ENCODE measurements at places on chromosomes 12 and 14. TPM values are rescaled to one million over a fixed set of nuclear protein-coding genes. Genes with fewer than 3 reads are reported as not detected.

DNA sequence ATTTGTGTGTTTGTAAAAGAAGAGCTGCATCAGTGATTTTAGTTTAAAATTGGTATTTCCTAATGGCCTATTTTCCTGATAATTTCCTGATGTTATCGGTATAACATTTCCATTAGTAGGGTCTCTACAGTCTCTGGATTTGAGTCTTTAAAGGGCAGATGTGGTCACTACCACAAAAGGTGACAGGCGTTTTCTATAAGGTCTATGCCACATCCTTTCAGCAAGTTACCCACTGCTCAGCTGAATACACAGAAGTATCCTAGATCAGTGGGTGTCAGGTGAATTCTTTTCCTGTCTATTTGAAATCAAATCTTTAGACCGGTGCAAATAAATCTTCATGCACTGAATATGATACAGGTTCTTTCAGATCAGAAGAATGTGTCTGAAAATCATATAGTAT is 90.2 kb downstream of the LIN7A start:
- no peak for ATAC-seq

Gene FAIM2
- total RNA-seq = 0.04 TPM

- no peak for ATAC-seq
These were observed 41.4 kb upstream of the TUNAR start for GRCh38 chr14:95835121-95835730.

DNA sequence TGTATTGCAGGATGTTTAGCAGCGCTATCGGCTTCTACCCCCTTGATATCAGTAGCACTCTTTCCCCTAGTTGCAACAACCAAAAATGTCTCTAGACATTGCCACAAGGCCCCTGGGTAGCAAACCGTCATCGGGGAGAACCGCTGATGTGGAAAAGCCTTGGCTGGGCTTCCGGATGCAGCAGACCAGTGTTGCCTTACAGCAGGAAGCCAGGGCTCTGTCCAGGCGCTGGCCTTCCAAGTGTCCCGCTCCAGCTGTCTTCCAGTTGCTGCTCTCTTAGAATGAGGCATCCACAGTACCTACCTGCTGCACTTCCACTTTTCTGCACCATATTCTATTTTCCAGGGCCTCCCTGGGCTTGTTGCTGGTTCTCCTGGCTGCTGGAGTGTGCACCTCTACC is 22.6 kb upstream of the SLC10A1 start:
- no peak for ATAC-seq

Gene CD27
- 0.40 TPM for total RNA-seq

Gene SMCO2
- 0.76 TPM for total RNA-seq

DNA sequence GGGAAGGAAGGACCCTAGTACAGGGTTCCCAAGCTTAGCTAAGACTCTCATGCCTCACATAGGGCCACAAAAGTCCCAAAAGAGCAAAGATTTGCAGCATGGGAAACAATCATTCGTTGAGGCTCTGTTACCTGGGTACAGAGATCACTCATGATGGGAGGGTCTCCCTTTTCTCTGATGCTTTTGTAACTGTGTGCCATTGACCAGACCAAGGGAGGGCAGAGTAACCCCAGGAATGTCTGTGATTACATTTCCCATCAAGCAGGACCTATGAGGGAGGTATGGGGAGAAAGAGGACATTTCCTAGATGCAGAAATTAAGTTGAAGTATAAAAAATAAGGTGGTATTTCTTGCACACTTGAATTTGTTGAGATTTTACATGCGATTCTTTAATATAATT is 16.4 kb upstream of the DLGAP5 start:
- no peak for ATAC-seq

Gene ATF7IP
- 55.0 TPM for total RNA-seq

GRCh38 chr14:56664811-56665421 is 85.3 kb downstream of the TMEM260 start:
- no peak for ATAC-seq

DNA sequence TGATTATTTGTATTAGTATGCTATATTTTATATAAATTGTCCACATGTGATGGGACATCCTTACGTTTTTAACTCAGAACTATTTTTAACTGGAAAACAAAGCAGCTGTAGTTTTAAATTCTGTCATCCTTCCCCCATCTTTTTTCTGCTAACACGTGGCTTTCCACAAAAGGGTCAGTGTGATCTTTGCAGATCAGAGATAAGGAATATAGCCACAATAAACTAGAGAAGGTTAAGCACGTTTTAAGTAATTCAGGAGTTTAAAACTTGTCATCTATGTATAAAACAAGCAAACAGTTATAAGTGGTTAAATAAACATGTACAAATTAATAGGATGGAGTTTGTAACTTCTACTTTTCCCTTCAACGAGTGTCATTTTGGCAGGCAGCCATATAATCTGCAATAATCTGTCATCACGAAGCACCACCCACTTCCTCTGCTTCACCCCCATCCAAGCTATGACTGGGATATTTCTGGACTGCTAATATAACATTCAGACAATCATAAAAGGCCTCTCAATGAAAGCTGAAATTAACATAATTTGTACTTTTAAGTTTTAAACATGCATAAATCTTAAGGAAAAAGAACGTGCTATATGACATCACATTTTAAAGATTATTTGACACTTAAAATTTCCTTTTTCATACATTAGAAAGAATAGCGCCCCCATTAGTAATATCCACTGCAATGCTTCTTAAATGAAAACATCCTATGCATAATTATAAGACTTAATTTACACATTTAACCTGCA is 15.3 kb downstream of the TAOK3 start:
- no peak for ATAC-seq

Gene IL22
- total RNA-seq = 0.44 TPM

Gene ZNF891
- total RNA-seq = 0.64 TPM

GRCh38 chr14:32567543-32568384 is 238.7 kb downstream of the AKAP6 start:
- no peak for ATAC-seq

Gene PTPRB
- 5.1 TPM for total RNA-seq

DNA sequence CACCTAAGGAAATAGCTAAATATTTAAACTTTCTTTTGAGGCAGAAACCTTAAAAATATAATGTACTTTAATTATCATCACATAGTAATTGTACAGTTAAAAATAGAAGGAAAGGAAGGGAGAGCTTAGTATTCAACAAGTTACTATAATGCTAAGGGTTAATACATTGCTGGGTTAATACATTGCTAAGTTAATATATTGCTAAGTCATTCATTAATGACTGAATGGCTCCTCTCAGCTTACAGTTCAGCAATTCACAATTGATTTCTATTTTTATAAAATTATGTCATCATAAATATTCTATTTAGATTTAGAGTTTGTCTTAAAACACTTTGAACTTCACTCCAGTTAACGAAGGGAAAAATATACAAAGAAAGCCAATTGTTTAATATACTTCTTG is 207.9 kb downstream of the BMP4 start:
- no peak for ATAC-seq

DNA sequence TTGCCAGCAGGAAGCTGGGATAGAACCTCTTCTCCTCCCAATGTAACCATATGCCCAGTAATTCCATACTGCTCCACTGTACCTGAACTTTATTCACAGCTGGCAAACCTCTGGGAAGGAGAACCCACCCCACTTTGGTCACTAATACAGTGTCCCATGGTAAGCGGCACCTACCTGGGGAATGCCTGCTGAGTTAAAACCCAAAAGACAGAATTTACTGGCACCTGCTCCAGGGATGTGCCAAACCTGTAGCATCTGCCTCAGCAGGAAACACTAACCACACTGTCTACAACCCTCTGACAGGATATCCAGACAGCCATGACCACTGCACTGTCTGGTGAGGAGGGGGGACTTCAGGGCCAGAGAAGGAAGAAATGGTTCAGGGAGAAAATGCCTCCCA is 26.6 kb downstream of the DDX24 start:
- ATAC-seq = no peak

GRCh38 chr14:93078870-93079269 is 36.9 kb downstream of the ITPK1 start:
- ATAC-seq = no peak

- ATAC-seq = peak; percentile 27
These were observed 283 bp downstream of the VIPAS39 start for GRCh38 chr14:77457115-77457521.

GRCh38 chr14:31025367-31026076 is at the start of gene AP4S1:
Gene AP4S1 (plus strand): TSS chr14:31025649. CDS start chr14:31066197, 40,548 bp downstream.
- ATAC-seq = peak; percentile 34

DNA sequence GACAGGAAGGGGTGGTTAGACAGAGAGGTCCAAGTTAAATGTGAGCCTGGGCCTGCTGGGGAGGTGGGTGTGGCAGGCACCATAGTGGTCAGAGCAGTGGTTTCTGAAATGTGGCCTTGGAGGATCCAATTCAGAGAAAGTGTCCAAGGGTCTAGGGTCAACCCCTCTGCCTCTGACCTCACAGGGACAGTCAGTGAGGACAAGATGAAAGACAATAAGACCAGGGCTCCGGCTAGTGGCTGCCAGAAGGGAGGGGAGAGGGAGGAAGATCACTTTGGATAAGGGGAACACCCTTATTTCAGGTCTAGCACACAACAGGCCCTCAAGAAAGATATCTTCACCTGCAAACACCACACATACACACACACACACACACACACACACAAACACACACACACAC is 335.1 kb downstream of the MED13L start:
- ATAC-seq = no peak

Gene C14orf39
- not detected for total RNA-seq

DNA sequence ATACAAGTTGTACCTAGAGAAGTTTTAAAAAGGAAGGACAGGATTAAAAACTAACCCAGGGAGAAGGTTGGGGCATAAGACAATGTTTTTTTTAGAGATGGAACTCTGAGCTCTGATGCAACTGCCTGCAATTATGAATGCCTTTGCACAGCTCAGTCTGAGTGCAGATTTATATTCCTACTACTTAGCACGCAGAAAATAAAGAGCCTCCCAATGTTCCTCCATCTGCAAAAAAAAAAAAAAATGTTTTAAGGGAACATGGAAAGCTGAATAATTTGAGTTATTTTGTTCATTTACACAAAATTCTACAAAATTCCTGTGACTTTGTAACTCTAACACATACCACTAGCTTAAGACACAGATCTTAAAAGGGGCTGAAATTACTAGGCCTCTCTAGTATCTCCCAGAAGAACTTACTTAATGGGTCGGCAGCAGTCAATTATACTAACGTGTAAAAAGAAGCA is 15.7 kb downstream of the CLIP1 start:
- no peak for ATAC-seq

GRCh38 chr12:109770104-109770860 is 56.7 kb downstream of the FAM222A start:
- no peak for ATAC-seq

Gene NOXRED1
- total RNA-seq = not detected

Gene RNASE2
- not detected for total RNA-seq

DNA sequence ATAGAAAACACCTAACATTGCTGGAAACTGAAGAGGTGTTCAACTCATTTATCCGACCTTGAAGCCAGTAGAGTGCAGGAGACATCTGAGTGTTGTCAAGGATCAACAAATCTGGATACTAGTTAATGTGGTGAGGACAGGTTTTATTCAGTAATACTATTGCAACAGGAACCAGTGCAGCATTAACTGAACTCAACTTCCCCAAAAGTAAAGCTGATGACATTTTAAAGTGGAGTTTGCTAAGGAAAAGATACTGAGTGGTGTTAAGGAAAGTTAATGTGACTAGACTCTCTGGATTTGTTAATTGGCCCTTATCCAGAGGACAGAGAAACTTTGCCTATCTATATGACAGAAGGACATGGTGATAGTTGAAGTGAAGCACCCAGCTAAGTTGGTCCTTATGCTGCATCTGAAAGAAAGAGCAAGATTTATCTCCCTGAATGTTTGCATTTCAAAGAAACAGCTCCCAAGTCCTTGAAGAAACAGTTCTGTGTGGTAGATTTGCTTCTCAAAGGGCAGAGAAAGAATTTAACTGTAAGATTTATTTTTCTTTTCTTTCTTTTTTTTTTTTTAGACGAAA is 1.2 kb upstream of the CLEC7A start:
- no peak for ATAC-seq

DNA sequence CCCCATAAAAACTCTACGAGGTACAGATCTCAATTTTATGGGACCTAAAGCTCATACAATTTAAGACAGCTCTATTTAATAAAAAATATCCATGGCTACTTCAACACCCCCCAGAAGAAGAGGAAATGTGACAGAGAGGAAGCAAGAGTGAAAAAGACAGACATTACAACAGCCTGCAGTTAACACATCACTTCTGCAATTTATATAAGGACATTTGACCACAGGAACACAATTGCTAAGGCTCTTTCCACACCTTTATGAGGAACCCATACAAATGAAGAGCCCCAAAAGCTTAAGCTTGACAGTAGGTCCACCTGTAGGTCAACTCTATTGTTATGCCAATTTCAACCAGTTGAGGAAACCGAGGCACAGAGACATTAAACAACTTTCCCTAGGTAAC is 5.6 kb downstream of the OR10P1 start:
- no peak for ATAC-seq

- peak; percentile 78 for ATAC-seq
These were observed 48.7 kb downstream of the MIPOL1 start for GRCh38 chr14:37246427-37246829.

GRCh38 chr12:29113101-29113500 is 36.0 kb upstream of the FAR2 start:
- ATAC-seq = no peak

DNA sequence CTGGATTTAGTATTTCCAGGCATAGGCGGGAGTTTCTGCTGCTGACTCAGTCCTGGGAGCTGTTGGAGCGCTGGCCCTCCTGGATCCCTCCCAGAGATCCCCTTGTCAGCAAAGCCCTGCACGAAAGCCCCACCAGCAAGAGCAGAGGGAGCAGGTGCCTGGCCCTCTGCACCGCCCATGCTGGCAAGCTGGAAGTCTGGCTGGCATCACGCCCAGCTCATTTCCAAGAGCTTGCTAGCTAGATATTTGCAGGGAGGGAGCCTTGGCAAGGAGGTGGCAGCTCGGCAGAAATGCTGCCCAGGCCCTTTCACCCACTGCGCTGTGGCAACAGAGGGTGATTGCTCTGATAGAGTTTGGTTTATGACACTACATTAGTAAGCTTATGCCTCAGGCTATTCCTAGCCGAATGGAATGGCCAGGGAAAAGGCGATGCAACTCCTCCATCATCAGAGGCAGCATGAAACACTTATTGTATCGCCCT is 193.9 kb downstream of the EMP1 start:
- peak; percentile 51 for ATAC-seq

- no peak for ATAC-seq
These were observed 11.7 kb downstream of the ITGA5 start for GRCh38 chr12:54407183-54407905.

Gene VWF
- total RNA-seq = 53.7 TPM

GRCh38 chr14:84493779-84494178 is 1036.2 kb upstream of the FLRT2 start:
- no peak for ATAC-seq

- ATAC-seq = no peak
These were observed 11.2 kb downstream of the ADSS1 start for GRCh38 chr14:104734991-104735779.

Gene C12orf54
- 8.5 TPM for total RNA-seq

Gene BAZ1A
- total RNA-seq = 34.6 TPM

Gene ACVRL1
- 4.9 TPM for total RNA-seq

Measured in esophagus mucosa (tissue), 1 donor.